ENCODE measurements at places on chromosomes 6 and 20.

GRCh38 chr6:159871906-159872305, 18.9 kb upstream of the MAS1 start:
- DNase-seq: no peak

DNA sequence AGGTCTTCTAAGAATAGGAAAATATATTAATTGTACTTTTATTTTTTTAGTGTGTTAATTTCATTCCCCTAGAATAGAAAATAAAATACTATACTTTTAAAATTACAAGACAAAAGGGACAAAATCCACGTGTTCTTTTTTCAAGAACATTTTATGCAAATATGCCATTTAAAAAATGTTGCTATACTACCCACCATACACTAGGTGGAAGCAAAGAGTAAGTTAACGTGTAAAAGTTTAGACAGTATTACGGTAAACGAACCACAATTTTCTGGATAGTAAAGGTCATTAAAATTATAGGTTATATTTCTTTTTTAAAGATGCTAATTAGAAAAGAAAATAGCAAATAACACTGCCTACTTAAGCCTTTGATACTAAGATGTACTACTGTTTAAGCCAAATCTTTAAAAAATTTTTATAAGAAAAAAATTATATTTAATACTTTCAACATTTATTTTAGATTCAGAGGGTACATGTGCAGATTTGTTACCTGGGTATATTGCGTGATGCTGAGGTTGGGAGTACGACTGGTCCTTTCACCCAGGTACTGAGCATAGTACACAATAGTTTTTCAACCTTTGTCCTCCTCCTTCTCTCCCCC, 287.6 kb downstream of the PHF3 start:
- DNase-seq: no peak

DNA sequence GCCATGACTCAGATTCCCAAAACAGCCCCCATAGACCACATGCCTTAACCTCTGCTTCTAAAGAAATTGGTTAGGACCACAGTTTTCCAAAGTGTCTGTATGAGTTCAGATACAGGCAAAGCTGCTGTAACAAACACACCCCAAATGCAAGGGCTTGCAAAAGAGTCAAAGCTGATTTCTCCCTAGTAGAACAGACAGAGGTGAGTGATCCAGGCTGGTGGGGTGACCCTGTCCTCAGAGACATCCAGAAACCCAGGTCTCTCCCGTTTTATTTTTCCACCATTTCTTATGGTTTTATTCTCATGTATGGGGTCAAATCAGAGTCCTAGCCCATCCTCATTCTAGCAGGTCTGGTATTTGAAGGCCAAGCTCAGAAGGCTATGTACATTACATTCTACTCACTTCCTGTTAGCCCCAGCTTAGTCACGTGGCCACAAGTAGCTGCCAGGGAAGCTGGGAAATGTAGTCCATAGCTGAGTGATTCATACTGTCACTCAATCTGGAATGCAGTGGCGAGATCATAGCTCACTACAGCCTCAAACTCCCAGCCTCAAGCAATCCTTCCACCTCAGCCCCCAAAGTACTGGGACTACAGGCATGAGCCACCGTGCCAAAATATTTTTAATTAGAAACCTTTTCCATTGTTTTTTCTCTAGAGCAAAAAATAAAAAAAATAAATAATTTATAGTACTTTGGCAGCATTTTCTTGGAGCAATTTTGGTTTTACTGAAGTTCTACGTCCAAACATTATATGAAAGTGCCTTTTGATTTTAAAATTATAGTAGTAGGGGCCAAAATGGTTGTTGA, 175.2 kb downstream of the ZMYND8 start:
- no peak for DNase-seq

GRCh38 chr6:4384656-4385055, 249.3 kb upstream of the ECI2 start:
- no peak for DNase-seq

GRCh38 chr6:106546691-106547414, 82.4 kb downstream of the RTN4IP1 start:
- DNase-seq: no peak

GRCh38 chr6:12165722-12166280, 124.4 kb upstream of the EDN1 start:
- DNase-seq: no peak

GRCh38 chr20:44723391-44723790, 8.2 kb downstream of the CCN5 start:
- no peak for DNase-seq

GRCh38 chr6:154476494-154476893, 34.0 kb downstream of the CNKSR3 start:
- DNase-seq: no peak

- peak; percentile 29 for DNase-seq
These were observed 61.6 kb upstream of the MRPS10 start for GRCh38 chr6:42279144-42279781.

DNA sequence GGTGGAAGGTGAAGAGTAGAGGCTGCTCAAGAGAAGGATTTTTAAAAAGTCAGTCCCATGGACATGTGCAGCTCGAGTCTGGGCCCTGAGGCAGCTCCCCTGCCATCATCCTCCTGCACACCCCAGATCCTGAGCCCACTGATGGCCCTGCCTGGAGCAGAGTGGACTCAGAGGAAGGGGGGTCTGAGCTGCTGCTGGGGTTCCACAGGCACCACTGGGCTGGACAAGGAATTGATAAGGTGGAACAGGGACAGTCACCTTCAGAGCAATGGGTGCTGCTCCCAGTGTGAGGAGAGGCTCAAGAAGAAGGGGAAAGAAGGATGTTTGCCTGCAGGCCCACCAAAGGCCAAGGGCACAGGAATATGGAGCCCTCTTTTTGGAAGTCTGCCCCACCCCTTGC, 6.2 kb downstream of the ULBP2 start:
- DNase-seq: no peak

DNA sequence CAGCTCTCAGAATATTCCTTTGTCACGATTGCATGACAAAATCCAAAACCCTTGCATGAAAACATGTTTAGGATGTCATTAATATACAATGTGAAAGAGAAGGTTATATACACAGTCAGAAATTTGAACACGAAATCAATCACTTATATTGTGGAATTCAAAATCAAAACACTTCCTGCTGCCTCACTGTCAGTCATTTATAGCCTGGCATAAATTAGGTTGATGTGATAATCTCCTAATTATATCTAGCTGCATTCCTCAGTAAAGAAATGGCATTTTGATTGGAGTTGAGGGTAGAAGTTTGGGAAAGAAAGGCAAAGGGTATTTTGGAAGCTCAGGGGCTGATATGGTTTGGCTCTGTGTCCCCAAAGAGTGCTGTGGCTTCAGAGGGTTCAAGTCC, 24.1 kb upstream of the BEND6 start:
- DNase-seq: no peak

GRCh38 chr20:45153752-45154151, 20.9 kb upstream of the PI3 start:
- no peak for DNase-seq

DNA sequence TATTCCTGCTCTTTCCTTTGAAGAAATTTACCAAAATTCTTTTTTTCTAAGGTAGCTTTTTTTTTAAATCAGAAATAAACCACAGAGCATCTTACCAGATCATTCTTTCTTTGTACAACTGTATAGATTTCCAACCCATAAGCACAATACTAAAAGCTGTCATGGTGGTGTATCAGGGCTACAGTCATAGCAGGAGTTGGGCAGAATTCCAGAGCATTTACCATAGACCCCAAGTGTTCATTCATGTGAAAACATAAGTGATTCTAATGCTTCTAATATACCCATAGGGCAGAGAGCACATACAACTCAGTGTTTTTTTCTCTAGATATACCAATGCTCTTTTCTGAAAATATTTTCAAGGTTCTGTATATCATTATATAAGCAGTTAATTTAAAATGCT, 392.5 kb downstream of the FRK start:
- no peak for DNase-seq

DNA sequence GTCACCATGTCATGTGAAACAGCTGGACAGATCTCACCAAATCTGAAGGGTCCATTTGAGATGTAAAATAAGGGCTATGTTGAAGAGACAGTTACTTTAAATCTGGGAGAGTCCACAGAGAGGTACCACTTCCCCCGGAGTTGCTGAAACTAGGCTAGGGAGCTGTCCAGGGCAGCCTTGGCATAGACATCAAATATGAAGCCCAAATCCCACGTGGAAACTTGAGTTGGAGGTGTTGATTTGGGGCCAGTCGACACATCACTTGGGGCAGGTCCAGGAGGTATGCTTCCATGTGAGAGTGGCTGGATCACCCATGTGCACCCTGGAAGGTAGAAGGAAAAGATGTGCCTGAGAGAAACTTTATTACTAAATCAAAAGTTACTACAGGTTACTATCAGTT, 12.0 kb upstream of the SERPINB9 start:
- DNase-seq: no peak

GRCh38 chr20:45181639-45182038, 6.9 kb downstream of the PI3 start:
- DNase-seq: no peak

- DNase-seq: no peak
These were observed 203.3 kb downstream of the EYA2 start for GRCh38 chr20:47097691-47098622.

- DNase-seq: no peak
These were observed 425.5 kb downstream of the TENT5A start for GRCh38 chr6:81326881-81327561.

DNA sequence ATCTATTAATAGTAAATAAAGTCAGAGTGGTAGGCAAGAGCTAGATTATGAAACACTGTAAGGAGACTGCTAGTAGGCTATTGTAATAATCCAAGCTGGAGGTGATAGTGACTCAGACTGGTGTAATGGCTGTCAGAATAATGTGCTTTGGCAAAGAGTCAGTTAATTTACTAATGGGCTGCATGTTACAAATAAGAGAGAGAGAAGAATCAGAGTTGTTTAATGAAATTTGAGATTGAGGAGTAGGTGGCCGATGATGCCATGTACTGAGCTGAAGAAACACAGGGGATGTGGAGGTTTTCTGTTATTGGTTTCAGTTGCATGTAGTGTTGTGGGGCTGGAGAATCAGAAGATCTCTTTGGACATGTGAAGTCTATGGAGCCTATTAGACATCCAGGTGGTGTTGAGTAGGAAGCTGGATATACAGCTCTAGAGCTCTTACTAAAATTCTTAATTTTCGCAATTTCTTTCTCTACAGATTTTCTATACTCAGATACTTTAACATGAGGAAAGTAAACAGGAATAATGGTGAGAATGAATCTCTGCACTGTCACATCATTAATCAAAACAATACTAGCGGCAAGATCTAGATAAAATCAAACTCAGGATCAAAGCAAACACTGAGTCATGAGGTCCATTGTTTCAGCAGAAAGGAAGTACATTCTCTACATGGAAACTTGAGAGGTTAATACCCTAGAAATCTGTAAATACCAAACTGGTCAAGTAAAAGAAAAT, 167.7 kb downstream of the SIM1 start:
- no peak for DNase-seq

GRCh38 chr20:2809690-2810089, 5.1 kb upstream of the C20orf141 start:
- DNase-seq: no peak

- DNase-seq: peak; percentile 28
These were observed 719 bp downstream of the SMPD2 start for GRCh38 chr6:109441069-109441816.

GRCh38 chr6:44257025-44257752, at the start of gene SLC35B2:
TSS of gene SLC35B2 (minus strand) at chr6:44257528. CDS start at chr6:44257410, 118 bp downstream.
- DNase-seq: peak; percentile 66

- no peak for DNase-seq
These were observed 2.9 kb downstream of the TMEM30A start for GRCh38 chr6:75281653-75282052.

DNA sequence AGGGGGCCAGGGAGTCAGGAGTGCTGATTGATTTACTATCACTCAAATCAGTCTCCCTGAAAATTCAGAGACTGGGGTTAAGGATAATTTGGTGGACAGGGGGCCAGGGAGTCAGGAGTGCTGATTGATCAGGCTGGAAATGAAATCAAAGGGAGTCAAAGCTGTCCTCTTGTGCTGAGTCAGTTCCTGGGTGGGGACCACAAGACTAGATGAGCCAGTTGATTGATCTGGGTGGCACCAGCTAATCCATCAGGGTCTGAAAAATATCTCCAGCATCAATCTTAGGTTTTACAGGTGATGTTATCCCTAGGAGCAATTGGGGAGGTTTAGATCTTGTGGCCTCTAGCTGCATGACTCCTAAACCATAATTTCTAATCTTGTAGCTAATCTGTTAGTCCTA, 6.1 kb upstream of the AFG1L start:
- no peak for DNase-seq

- DNase-seq: no peak
These were observed 6.7 kb upstream of the OR2W1 start for GRCh38 chr6:29051680-29052079.

- no peak for DNase-seq
These were observed 584.4 kb downstream of the PTPRT start for GRCh38 chr20:42604998-42605956.

DNA sequence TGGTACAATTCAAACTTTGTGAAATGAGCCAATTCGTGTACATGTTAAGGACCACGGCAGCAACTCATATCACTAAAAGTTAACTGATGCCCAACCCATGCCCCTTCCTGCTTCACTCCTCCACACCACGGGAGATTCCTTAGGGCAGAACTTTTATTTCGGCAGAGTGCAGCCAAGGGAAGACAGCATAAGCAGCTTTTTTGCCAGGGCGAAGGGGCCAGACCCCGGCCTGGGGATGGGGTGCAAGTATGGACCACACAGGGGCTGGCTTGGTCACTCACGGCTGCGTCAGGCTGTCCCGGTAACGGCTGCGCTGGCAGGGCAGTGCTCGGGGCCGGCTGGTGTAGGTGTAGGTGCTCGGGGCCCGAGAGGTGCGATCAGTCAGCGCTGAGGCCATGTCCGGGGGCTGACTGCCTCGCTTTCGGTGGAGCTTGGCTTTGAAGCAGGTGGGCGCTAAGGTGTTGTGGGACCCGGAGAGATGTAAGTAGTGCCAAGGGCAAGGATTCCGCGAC, 792 bp downstream of the RSPH3 start:
- no peak for DNase-seq

- DNase-seq: no peak
These were observed 48.1 kb downstream of the WDR27 start for GRCh38 chr6:169653691-169654090.

GRCh38 chr6:122452509-122452908, 19.1 kb downstream of the SERINC1 start:
- no peak for DNase-seq

DNA sequence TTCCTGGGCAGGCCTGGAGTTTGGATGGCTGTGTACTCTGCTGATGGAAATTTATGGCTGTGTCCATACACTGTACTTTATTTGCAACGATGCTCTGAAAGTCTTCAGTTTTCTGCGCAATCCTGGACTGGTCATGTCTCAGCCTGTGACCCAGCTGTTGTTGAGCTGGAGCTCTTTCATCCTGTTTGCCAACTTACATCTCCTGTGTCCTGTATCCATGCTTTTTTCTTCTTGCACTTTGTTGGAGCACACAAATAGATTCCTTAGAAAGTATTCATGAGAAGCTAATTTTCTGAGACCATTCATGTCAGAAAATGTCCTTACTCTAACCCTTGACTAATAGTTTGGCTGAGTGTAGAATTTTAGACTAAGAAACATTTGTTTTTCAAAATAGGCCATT, 251.2 kb downstream of the BCKDHB start:
- DNase-seq: no peak

- DNase-seq: no peak
These were observed 332.8 kb downstream of the CDH4 start for GRCh38 chr20:61584851-61585250.

- DNase-seq: no peak
These were observed 181.6 kb downstream of the CDH26 start for GRCh38 chr20:60139663-60140446.
